ENCODE measurements at places on chromosomes 3 and 15.

DNA sequence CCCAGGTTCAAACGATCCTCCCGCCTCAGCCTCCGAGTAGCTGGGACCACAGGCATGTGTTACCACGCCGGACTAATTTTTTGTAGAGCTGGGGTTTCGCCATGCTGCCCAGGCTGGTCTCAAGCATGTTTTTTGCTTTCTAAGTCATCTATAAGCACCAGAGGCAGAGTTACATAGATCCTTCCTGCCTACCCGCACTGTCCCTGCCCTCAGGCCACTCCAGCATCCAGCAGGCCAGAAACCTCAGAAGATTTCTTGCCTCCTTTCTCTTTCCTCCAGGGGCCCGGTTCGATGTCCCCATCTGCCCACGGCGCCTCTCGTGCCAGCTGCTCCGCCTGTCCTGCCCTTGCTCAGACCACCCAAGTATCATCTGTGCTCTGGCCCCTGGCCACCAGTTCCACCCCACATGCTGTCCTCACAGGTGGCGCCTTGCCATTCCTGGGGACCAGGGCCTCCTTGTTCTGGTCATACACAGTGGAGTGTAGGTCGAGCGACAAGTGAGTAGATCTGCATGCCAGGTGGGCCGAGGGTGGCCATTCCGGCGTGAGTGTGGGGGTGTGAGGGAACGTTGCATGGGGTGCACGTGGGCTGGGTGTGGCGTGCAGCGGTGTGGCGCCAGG, 27.3 kb downstream of the KLHDC8B start:
- DNase-seq, result no peak

GRCh38 chr3:5218815-5219214, 31.3 kb downstream of the EDEM1 start:
- DNase-seq, result no peak

- no peak for DNase-seq
Observed at GRCh38 chr3:37853691-37854413, 7.8 kb upstream of the CTDSPL start.

GRCh38 chr3:122978569-122978968, 49.0 kb downstream of the SEMA5B start:
- no peak for DNase-seq

GRCh38 chr3:116029266-116029665, 406.0 kb downstream of the GAP43 start:
- no peak for DNase-seq

DNA sequence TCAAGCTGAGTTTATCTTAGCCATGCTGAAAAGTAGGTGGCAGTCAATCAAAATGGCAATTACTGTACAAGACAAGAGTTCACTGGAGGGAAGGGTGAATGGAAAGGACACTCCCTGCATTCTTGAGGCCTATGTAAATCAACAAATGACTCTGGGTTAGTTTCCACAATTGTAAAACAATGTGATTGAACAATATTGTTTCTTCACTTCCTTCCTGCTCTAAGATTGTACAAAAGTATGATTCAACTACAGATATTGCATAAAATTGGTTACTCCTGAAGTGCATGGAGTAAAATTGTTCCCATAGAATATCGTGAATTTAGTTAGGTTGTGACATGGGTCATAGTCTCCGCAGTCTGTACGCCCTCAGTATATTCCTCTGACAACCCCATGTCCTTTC, 277.6 kb downstream of the LPP start:
- peak; percentile 78 for DNase-seq

- peak; percentile 69 for DNase-seq
Observed at GRCh38 chr3:33146791-33147445, 33.1 kb downstream of the CRTAP start.

GRCh38 chr3:35654476-35654875, 15.2 kb downstream of the ARPP21 start:
- no peak for DNase-seq

DNA sequence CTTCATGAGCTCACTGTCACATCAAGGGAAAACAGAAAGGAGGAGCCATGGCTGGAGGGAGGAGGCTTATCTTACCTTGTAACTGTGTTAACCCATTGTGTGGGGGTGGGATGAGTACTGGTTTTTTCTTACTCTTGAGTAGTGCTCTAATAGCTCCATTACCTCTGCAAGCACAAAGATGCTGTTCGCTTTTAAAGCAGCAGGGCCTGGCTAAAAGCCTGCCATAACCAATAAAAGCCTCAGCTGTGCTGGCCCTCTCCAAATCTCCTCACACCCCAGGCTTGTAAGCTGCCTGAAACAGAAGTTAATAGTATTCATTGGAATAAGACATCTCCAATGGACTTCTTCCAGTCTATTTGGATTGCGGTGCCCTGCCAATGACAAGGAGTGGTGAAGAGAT, 544.1 kb downstream of the TUSC7 start:
- no peak for DNase-seq

- DNase-seq, result no peak
Observed at GRCh38 chr3:121979734-121980449, 42.2 kb downstream of the ILDR1 start.

- DNase-seq, result no peak
Observed at GRCh38 chr15:31278061-31278445, 48.6 kb upstream of the KLF13 start.

- DNase-seq, result no peak
Observed at GRCh38 chr3:99429502-99429901, 208.9 kb upstream of the COL8A1 start.

DNA sequence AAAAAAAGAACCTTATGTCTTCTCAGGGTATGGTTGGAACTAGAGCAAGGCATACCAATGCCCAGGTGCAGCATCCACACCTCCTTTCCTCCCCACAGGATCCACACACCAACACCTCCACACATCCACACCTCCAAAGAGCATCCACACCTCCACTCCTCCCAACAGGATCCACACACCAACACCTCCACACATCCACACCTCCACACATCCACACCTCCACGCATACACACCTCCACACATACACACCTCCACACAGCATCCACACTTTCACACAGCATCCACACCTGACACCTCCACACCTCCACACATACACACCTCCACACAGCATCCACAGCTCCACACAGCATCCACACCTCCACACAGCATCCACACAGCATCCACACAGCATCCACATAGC, 5.3 kb downstream of the MESP1 start:
- no peak for DNase-seq

GRCh38 chr15:89654847-89655805, at the start of gene KIF7:
TSS of gene KIF7 (minus strand) at chr15:89655467. CDS start at chr15:89652930, 2,537 bp downstream.
- DNase-seq, result peak; percentile 41

GRCh38 chr3:156837115-156837514, 11.0 kb downstream of the LEKR1 start:
- DNase-seq, result no peak

GRCh38 chr3:111590143-111590491, 5.0 kb downstream of the ZBED2 start:
- no peak for DNase-seq

GRCh38 chr3:142296507-142296906, 71.1 kb upstream of the GK5 start:
- no peak for DNase-seq

DNA sequence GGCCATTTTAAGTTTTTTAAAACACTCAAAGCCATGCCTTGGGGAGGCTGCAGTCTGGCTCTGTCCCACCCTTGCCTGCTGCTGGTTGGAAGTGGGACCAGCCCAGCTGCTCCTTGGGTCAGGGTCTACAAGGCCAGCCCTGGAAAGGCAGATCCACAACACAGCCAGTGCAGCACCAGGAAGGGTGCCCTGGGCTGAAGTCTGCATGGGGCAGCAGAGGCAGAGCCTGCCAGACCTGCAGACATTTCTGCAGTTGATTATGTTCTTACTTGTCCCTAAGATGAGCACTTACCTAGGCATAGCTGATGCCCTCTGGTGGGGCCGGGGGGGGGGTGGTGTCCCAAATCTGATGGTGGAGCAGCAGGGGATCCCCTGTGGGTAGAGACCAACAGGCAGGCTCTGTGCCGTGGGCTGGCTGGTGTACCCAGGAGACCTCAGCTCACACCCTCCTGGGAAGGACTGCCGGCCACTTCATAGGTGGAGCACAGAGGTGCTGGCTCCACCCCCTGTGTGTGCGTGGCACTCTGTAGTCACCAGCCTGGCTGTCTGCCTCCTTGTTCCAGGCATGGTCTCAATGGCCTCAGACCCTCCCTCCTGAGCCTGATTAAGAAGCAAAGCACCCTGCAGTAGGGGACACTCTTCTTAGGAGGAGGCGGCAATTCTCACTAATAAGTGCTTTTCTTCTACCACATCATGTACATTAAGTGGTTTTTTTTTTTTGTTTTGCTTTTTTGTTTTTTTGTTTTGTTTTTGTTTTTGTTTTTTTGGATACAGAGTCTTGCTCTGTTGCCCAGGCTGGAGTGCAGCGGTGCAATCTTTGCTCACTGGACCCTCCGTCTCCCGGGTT, 97.4 kb upstream of the KLF13 start:
- no peak for DNase-seq

- no peak for DNase-seq
Observed at GRCh38 chr3:124876401-124876878, 10.7 kb downstream of the ITGB5 start.

DNA sequence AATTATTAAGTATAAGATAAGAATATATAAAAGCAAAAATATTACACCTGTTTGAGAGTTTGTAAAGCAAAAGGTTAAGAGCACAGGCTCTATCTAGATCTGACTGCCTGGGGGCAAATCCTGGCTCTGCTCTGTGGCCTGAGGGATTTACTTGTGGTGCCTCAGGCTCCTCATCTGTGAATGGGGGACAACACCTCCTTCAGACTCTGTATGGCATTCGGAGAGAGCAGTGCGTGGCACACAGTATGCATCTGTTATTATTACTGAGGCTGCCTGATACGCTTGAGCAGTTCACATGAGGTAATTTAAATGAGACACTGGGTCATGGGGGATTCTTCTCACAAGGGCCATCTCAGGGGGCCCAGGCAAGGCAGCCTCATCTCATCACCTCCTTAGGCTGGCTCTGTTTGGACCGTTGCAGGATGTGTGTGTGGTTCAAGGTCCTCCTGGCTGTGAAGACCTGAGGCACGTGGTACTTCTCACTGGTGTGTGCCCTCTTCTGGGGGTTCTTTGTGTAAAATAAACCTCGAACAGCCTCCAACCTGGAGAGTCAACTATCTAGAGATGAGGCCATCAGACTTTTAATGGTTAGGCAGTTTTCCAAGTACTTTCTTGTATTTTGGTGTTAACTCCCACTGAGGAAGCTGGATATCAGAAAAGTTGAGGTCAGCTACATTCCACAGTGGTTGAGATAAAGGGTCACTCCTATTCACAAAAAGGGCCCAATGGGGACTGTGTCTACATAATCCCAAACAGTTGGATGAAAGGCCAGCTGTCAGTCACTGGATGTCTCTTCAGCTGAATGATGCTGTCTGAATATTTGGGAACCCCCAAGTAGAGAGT, 9.0 kb downstream of the GNB5 start:
- no peak for DNase-seq

GRCh38 chr3:51354731-51355615, 30.1 kb upstream of the MANF start:
- DNase-seq, result no peak

- DNase-seq, result peak; percentile 10
Observed at GRCh38 chr3:11019116-11019819, 26.7 kb downstream of the SLC6A1 start.

GRCh38 chr3:23739536-23739935, 66.2 kb upstream of the UBE2E1 start:
- peak; percentile 62 for DNase-seq

DNA sequence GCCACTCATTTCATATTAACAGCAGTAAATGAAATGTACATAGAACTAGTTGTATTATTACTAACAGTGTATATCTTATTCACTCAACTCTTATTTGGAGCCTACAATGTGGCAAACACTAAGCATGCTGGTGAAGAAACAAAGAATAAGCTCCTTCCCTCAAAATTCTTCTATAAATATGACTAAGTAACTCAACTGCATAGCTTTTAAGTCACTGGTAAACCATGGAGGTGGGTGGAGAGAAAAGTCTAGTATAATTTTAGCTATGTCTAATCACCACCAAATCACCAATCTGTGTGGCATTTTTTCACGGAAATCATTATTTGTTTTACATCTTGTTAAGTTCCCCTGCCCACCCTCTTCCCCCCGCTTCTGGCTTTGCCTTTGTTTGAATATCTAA, 17.5 kb downstream of the COPS2 start:
- peak; percentile 17 for DNase-seq

- no peak for DNase-seq
Observed at GRCh38 chr3:57586778-57587177, 10.4 kb downstream of the ARF4 start.

- no peak for DNase-seq
Observed at GRCh38 chr3:177525987-177526712, 328.9 kb upstream of the TBL1XR1 start.

GRCh38 chr15:58332676-58333400, 99.0 kb upstream of the LIPC start:
- DNase-seq, result no peak

GRCh38 chr15:39143479-39143878, 437.4 kb upstream of the THBS1 start:
- DNase-seq, result no peak

DNA sequence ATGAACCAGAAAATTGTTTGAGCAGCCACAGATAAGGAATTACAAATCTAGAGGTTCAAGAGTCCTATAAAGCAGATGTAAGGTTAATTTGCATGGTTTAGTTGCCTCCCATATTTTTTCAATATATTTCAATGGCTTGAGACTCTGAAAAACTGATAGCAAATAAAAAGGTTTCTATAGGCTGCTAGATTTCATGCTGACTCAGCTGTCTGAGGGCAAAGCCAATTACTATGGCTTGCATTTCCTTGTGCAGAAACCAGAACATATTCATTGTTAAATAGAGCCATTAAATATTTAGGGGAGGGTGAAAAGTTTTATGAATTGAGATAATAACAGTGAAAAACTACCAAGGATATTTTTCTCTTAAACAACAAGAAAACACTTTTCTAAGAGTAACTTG, 278.1 kb upstream of the CADM2 start:
- no peak for DNase-seq

GRCh38 chr3:119835556-119835955, 53.7 kb downstream of the NR1I2 start:
- no peak for DNase-seq

- DNase-seq, result no peak
Observed at GRCh38 chr3:39414421-39414907, 7.9 kb downstream of the RPSA start.

- no peak for DNase-seq
Observed at GRCh38 chr15:85361323-85361722, 19.1 kb upstream of the AKAP13 start.

DNA sequence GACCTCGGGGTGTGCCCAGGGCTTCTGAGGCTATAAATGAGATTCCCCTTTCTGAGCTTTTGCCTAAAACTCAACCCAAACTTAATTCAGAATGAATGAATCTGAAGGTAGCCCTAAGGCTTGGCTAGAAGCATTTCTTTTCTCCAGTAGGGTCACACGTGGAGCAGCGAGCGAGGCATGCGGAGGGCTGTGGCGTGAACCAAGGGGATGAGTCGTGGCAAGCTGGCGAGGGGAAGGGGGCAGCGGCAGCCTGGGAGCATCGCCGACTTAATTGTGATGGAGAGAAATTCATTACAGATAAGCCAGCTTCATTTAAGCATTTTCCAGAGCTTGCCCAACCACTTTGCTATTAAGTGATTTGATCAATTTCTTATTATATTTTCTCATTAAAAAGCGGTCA, 79.9 kb downstream of the CHSY1 start:
- DNase-seq, result no peak

- DNase-seq, result peak; percentile 24
Observed at GRCh38 chr3:111539351-111540331, 2.4 kb upstream of the CD96 start.
